Esophagus muscularis mucosa (tissue), 4 donors: ENCODE measurements at places on chromosomes 2 and 18.

DNA sequence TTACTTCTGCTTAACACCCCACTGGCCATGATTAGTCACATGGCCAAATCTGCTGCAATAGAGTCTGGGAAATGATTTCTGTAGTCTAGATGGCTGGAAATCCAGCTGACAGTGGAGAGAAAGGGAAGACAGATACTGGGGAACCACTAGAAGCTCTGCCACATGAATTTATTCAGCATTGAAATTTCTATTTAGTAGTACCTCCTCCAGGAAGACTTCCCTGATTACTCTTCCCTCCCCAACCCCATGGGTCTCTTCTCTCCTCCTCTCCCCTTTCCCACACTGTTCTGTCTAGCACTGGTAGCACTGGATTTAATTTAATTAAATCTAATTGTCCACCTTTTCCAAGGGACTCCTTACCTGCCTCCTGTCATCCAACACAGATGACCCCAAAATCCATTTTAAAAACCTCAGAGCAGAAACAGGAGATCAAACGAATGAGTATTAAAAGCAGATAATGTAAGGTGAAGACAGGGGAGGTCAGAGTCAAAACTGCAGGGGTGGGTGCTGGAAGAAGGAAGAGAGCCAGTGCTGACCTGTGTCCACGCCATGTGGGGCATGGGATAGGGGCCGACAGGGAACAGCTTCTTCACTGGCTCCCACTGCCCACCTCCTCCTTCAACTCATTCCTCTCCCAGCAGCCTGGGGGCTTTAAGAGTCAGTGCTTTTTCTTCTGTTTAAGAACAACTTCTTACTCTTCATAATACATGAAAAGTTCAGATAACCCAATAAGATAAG, 169.2 kb upstream of the HS6ST1 start:
- DNase-seq, result no peak

GRCh38 chr2:16260041-16260830, 319.9 kb downstream of the MYCN start:
- no peak for DNase-seq

DNA sequence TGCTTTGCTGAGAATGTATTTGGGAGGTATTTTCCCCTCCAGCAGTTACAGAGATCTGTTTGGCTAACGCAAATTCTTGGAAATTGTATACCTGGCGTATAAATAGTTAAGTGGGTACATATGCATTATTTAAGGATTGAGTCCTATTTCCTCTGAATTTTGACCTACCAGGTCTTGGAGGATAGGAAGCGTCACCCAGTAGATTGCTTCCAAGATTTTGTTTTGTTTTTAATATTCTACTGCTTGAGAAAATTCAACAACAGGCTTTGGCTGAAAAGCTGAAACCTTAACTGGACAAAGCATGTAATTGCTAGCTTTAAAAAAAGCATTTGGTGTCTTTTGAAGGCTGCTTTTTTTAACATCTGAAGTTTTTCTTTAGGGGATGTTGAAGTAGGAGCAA, 150.1 kb downstream of the WDSUB1 start:
- no peak for DNase-seq

- DNase-seq, result no peak
These were observed 84.4 kb upstream of the LYPD1 start for GRCh38 chr2:132754392-132754791.

DNA sequence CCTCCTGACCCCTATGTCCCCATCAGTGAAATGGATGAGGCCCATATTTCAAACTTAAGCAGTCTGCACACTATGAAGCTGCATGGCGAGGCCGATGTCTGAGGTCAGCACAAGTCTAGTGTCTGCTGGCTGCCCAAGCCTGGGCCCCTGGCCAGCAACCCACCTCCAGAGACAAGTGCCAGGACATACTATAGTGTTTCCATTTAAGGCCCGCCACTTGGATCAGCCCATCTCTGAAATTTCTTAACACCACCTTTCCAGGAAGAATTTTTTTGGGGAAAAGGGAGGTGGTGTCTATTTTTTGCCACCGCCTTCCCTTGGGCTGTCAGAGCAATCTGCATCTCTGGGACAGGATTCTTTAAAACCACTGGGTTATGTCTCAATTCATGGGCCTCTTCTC, 1.8 kb downstream of the ACVR1 start:
- no peak for DNase-seq

- DNase-seq, result no peak
These were observed 687.7 kb downstream of the ARHGAP15 start for GRCh38 chr2:143816916-143817315.

DNA sequence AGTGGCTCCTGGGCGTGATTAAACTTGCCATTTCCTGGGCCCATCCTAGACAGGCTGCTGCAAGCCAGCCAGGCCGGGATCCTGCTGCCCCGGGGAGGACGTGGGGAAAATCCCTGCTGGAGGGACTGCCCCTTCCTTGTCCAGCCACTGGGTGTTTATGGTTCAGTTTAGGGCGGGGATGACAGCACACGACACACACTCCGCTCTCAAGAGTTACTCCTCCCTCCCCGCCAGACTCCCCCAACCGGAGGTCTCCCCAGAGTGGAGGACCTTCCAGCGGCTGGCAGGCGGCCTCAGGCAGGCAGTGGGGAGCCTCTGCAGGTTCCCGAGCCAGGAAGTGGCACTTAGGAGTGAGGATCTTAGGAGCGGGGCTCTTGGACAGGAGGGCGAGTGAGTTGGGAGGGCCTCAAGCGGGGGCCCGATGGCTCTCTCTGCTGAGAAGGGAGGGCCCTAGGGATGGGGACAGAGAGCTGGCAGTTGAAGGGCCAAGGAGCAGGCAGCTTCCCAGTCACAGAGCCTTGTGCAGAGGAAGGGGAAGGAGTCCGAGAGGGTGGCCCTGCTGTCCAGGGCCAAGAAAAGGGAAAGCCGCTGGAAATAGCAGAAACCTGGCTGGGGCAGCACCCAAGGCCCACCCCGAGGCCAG, 5.7 kb upstream of the GPR35 start:
- DNase-seq, result no peak

DNA sequence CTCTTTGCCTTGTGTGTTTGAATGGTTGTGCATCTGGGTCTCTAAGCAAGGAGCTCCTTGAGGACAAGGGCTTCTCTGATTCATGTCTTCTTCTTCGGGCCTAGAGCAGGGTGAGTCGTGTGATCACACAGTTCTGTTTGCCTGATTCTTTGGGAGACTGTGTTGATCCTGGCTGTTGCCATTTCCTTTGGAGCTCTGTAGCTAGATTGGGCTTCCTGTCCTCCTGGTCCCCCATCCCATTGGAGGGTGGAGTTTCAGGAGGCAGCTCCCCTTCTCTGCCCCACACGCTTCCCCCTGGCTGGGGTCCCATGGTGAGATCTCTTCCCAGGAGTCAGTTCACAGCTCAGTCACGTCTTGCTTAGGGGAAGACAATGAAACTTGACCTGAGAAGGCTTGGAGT, 92.8 kb downstream of the TRIB2 start:
- DNase-seq, result no peak

DNA sequence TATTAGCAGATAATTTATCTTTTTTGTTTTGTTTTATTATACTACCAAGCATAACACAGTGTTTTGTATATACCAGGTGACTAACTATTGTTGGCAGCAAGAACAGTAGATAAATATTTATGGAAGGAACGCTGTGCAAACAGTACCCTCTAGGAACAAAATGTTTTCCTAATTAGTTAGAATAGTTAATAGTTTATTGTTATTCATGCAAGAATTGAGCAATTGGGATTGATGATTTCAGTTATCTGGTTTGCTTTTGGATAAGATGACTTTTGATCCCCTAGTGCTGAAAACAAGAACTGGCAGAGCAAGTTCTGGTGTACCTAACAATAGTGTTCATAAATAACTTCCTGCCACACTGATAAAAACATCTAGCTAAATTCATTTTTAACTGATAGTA, 323.3 kb downstream of the TGIF1 start:
- DNase-seq, result no peak

DNA sequence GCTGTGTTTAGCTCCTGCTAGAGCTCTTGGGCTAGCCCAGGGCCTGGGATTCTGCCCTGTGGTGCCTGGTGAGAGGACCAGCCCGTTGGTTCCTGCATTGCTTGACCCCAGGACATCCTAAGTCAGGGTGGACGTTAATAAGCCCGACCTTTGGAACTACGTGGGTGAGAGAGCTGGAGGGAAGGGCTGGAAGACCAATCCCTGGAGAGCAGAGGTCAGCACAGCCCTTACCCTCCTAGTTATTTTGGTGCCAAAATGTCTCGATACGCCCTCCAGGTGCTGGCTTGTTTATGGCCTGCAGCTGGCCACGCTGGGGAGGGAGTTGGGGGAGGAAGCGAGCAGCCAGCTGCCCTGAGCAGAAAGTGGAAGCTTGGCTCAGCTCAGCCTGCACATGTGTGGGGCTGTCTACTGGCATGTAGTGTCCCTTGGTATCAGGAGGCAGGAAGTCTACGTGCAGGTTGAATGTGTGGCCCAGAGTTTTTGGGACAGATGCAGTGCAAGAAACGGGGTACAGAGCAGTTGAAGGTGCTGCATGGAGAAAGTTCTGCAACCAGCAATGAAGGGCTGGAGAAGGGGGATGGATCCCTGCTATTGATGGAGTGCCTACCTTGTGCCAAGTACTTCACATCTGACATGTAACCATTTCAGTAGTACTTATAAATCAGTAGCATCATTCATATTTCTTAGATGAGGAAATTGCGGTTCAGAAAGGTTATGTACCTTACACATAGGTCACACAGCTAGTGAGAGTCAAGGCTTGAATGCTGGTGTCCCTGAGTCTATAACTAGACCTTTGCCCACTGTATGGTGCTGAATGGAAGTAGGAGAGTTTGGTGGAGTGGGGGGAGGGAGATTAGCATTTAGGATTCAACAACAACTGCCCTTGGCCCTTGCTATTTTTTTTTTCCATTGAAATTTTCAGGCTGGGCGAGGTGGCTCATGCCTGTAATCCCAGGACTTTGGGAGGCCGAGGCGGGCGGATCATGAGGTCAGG, 5.0 kb upstream of the DGKD start:
- DNase-seq, result no peak
